ENCODE measurements at places on chromosomes 4 and X.

- no peak for DNase-seq
These were observed 330.9 kb downstream of the GBA3 start for GRCh38 chr4:23023666-23024065.

- no peak for DNase-seq
These were observed 19.3 kb downstream of the TSPAN5 start for GRCh38 chr4:98639108-98639507.

- DNase-seq = no peak
These were observed 775 bp downstream of the SHROOM4 start for GRCh38 chrX:50812995-50813842.

GRCh38 chrX:41332408-41333002 is 1.5 kb upstream of the DDX3X start:
- no peak for DNase-seq

DNA sequence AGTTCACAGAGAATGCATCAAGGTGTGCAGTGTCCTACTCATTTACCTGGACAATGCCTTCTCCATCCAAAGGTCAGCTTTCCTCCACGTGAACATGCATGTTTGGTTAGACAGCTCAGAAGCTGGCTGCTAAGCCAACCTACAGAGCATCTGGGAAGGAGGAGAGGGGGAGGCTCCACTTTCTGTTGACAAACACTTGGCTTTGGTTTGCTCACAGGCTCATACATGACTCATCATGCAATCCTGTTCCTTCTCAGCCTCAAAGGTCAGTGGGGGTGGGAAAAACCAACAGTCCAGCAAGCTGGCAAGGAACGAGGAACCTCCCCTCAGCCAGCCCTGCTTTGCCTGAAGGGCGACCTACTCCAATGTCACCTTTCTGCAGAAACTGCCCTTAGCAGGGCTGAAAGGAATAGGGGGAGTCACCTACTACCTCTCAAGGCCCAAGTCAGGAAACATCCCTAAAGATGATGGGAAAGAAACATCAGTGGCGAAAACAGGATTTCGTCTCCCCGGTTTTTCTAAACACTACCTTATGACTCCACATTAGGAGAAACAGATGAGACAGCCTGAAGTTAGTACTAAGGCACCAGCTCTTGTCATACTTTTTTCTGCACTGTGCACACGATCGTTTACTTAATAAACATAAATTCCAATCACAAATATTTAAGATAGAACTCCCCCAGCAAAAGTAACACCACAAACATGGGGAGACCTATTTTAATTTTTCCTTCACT is 37.9 kb downstream of the RELL1 start:
- DNase-seq = no peak

DNA sequence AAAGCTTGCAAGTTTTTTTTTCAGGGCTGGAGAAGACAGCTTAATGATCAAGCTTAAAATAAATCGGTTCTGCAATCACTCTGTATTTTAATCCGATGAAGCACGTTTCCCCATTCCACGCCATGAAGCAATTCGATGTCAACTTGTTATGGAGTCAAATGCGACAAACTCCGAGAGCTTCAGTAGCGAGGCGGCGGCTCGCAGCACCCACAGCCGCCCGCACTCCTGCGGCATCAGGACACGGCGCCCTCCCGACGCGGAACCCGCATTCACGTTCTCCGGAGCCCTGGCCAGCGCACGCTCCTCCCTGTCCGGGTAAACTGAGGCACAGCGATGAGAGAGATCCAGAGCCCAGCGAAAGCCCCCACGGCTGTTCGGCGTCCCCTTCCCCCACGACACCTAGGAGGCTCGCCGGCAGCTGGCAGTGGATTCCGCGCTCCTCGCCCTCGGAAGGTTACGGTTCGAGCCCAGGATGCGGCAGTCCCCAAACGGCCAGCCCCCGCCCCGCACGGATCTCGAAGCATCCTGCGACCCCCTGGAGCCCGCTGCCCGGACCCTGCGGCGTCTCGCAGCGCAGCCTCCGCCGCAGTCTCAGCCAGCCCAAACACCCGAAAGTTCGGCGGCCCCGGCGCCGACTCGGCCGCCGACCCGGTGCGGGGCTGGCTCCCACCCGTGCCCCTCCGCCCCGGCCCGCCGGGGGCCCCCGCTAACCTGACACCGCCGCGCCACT is 507 bp downstream of the MFAP3L start:
- DNase-seq = no peak

GRCh38 chrX:41589634-41590270 is 99.0 kb upstream of the GPR34 start:
- no peak for DNase-seq

GRCh38 chr4:76897536-76898384 is at the start of gene SOWAHB:
Gene SOWAHB, minus strand, starts transcription at chr4:76898144. Its CDS starts 295 bp downstream, at chr4:76897849.
- DNase-seq = no peak

DNA sequence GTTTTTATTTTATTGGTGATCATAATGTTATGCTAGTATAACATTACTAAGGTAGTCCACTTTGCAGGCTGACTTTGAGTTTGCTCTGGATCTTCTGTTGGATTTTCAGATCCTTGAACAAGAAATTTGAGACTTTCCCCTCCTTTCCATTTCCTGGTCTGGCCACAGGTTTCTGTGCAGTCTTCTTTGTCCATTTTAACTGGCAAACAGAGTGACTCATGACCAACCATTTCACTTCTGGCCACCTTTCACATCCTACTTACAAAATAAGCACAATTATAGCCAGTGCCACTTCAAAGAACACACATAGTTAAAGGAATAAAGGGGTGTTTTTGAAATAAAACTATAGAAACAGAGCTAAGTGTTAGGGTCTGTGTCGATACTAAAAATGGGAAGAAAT is 8.4 kb downstream of the ANK2 start:
- no peak for DNase-seq

DNA sequence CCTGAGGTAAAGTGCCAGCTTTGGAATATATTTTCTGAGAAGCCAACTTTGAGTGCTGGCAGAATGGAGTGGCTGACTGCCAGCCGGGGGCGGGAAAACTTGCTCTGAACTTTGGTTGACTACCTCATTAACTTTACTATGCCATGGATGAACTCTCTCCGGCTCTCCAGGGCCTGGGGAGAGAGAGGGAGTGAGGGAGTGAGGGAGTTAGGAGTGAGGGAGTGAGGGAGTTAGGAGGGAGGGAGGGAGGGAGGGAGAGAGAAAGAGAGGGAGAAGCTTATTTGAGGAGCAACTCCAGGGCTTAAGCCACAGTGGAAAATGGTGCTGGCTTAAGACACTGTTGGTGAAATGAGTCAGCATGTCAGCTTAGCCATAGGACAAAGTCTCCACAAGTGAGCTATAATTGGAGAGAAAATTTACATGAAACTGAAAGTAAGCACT is 280.9 kb upstream of the RPS6KA3 start:
- DNase-seq = no peak

GRCh38 chr4:3335982-3336381 is 43.2 kb downstream of the RGS12 start:
- no peak for DNase-seq

DNA sequence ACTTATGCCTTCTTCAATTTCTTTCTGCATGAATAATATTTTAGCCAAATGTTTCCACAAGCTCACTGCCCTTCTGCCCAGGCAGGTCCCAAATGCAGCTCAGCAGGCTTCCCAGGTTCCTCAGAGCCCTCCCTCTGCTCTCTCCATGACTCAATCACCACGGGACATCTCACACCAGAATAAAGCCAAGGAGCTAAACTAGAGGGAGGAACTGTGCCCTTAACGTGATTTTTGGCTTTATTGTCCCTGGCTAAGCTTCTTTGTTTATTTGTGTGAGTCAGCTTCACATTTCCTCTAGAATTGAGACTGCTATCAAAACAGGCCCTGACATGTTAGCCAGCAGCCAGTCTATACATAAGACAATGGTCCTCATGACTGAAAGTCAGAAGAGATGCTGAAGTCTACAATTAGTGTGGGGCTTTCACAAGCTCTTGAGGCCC is 186.4 kb upstream of the GALNT7 start:
- no peak for DNase-seq

DNA sequence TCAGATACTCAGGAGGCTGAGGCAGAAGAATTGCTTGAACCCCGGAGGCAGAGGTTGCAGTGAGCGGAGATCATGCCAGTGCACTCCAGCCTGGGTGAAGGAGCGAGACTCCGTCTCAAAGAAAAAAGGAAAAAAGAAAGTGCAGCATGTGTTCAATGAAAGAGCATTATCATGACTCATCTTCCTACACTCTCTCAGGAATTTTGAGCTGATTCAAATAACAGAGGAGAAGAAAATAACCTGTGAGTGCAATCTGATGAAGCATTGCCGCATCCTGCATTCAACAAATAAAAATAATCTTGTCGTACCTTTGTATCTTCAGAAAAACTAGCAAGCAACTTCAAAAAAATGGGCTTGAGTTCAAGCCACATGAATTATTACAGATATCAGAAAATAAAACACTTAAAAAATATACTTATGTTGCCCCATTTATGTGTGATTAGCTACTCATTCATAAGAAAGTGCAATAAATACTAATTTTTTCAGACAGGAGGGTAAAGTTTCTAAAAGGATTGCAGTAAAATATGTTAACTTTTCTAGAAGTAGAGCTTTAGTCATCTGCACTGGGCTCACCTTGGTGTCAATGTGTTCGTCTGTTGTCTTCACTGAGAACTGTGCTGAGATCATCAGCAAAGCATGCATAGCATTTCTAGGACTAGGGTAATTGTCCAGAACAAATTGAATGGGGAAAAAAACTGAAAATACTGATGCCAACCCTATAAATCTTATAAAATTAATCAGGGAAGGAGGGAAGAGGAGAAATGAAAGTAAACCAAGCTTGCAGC is 90.4 kb upstream of the VCX3B start:
- DNase-seq = no peak

GRCh38 chr4:83362492-83363329 is 28.1 kb upstream of the HPSE start:
- no peak for DNase-seq

DNA sequence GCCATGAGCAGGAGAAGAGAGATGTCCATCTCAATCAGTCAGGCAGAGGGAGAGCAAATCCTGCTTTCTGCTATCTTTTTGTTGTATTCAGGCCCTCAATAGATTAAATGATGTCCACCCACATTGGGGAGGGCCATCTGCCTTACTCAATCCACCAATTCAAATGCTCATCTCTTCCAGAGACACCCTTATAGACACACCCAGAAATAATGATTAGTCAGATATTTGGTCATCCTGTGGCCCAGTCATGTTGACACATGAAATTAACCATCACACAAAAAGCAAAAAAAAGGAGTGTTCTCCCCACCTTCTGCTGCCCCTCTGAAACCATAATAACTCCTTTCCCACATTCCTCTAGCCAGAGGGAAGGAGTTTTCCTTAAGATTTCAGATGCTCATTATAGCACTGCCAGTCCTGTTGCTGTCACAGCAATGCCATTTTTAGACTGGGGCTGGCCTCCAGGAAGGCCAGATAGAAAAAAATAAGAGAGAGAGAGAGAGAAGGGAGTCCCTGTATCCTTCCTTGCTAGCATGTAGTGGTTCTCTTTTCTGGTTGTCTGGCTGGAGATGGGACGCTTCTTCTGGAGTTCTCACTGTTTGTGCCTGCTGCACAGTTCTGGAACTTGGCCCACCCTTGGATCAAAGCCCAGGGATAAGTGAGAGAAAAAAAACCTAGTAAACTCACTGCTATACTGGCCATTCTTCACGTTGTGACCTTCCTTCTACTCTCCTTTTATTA is 177.7 kb downstream of the RBM46 start:
- DNase-seq = no peak

DNA sequence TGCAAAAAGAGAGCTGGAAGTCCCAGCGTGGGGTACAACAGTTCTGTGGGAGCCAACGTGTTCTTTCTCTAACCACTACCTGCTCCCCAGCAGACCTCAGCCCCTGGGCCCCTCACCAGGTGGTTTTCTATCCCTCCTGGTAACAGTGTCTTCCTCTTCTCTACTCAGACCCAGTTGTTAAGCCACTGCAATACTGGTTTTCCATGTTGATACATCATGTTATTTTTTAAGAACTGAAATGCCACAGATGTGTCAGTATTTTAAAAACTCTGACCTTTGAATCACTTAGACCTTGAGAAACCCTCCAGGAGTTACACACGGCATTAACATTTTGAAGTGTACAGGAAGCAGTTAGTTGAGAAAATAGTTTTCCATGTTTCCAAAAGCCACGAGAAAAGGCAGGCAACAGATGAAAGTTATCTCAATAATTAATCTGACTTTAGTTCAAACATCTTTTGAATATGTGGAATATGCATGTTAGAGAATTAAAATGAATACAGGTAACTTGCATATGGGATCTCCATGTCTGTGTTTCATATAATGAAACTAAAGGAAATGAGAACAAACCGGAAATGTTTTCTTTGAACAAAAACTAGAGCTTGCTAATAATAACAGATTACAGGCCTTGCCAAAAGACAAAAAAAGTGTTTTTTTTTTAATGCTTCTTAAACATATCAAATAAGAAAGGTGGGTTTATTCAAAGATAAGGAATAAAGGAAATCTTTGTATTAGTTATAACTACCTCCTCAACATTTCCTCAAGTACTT is 108.8 kb downstream of the ZNF827 start:
- DNase-seq = no peak

- DNase-seq = no peak
These were observed 476.3 kb downstream of the DTHD1 start for GRCh38 chr4:36757580-36758311.

GRCh38 chrX:39477031-39477761 is 620.6 kb downstream of the BCOR start:
- no peak for DNase-seq

DNA sequence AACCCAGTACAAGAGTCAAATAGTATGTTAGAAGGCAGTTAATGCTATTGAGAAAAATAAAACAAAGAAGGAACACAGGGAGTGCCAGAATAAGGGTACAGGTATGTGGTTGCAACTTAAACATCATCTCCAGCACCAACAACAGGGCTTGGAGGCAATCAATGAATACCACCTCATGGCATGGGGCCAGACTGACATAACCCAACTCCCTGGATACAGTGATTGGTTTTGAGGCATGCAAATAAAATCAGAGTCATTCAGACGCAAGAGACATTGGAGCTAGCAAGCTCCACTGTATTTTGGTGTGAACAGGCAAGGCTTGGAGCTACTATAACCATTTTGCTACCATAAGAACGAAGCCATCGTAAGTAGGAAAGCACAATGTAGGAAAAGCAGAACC is 56.7 kb downstream of the PPP3CA start:
- DNase-seq = no peak

DNA sequence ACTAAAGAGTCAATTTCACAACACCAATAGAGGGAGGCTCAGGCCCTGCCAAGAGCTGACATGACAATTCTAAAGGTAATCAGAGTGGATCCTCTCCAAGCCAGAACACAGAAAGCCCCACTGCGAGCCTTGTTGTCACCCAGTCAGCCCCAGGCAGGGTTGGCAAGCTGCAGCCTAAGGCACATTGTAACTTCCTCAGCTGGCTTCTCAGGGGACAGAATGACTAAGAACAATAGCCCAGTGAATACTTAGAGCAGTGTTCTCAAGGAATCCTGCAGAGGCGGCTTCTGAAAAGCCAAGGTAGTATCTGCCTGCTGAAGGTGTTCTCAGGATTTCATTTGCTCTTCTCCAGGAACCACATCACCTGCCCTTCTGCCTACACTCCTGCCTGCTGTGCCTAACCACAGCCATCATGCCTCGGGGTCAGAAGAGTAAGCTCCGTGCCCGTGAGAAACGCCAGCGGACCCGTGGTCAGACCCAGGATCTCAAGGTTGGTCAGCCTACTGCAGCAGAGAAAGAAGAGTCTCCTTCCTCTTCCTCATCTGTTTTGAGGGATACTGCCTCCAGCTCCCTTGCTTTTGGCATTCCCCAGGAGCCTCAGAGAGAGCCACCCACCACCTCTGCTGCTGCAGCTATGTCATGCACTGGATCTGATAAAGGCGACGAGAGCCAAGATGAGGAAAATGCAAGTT is at the start of gene MAGEB4:
Gene MAGEB4, plus strand, starts transcription at position 277 of the 692 bp plus-strand sequence. Its CDS starts 136 bp downstream, at position 413.
- DNase-seq = no peak

GRCh38 chr4:1170976-1171310 is 1.4 kb downstream of the SPON2 start:
- DNase-seq = no peak

Measured in stimulated activated naive CD4-positive, alpha-beta T cell (primary cell).